ENCODE measurements at places on chromosomes 5 and 9.

DNA sequence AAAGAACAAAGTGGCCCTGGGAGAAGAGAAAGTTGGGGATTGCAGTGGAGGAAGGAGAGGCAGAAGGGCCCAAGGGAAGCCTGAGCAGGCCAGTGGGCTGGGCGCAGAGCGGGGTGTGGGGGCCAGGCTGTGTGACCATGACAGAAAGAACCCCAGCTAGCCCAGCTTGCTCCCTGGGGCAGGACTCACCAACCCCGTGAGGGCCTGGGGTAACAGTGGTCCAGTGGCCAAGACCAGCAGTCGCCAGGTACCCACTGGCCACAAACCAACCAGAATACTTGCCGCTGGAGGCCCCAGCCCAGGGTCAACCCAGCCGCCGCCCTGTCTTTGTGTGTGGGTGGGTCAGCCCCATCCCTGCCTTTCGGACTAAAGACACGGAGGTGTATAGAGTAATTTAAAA lies 146.5 kb downstream of the CACNA1B start:
- DNase-seq = no peak

DNA sequence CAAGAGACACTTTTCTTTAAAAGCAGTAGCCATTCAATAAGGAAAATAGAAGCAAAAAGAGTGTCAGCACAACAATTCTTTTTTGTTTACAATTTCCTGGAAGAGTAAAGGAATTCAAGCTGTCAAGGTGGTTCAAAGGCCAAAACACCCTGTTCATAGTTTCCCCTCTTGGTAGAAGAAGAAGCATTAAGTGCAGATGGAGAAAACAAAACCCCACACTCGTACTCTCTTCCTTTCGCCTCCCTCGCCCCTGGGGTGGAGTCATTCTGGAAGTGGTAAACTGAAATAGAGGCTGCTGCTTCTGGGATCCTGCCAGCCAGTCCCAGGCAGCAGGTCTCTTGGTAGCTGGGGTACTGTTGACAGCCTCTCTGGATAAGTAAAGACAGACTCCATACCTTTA lies 105.0 kb downstream of the ANKRD55 start:
- no peak for DNase-seq

- DNase-seq = no peak
Observed at GRCh38 chr5:102866237-102866600, 111.1 kb downstream of the PAM start.

GRCh38 chr5:50945139-50945538 lies 278.7 kb downstream of the PARP8 start:
- DNase-seq = no peak

- peak; percentile 23 for DNase-seq
Observed at GRCh38 chr5:158234323-158235158, 375.6 kb upstream of the CLINT1 start.

- no peak for DNase-seq
Observed at GRCh38 chr9:69276775-69277174, 48.2 kb upstream of the ENTREP1 start.

GRCh38 chr9:20197976-20198685 lies 409.3 kb upstream of the SLC24A2 start:
- DNase-seq = no peak
